ENCODE measurements at places on chromosomes 3 and 15.

- H3K27me3 ChIP-seq, result no peaks in the 10 kb centered on the region
- H3K4me1 ChIP-seq, result no peaks in the 10 kb centered on the region
- no peak overlapping the region for H3K4me3 ChIP-seq
- no peak for DNase-seq
- H3K27ac ChIP-seq, result no peak overlapping the region
These were observed 25.9 kb downstream of the ETFA start for GRCh38 chr15:76285241-76285825.

- DNase-seq, result no peak
- no peak overlapping the region for H3K4me3 ChIP-seq
- no peak overlapping the region for H3K27ac ChIP-seq
- H3K4me1 ChIP-seq, result no peaks in the 10 kb centered on the region
- H3K27me3 ChIP-seq, result no peaks in the 10 kb centered on the region
- peaks cover 40% of the 10 kb centered on the region for H3K36me3 ChIP-seq
These were observed 139.7 kb downstream of the SNRPN start for GRCh38 chr15:25094519-25094918.

DNA sequence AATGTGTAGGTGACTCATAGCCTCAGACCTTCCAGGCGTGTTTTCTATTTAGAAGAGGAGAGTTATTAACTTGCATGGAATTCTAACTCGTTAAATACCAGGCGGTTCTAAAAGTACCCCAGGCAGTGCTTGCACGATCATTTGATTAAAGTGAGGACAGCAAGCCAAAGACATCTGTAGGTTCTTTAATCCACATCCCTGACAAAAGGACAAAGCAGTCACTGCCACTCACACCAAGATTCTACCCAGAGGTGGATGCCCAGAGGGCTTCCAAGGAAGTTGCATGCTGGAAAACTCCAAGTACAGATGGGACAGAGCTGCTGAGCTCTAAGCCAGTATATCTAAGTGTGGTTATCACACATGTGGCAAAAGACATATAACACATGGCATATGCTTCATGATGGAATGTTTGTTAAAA, 372.1 kb downstream of the ROBO2 start:
- peaks cover 3% of the 10 kb centered on the region for H3K4me1 ChIP-seq
- no peak overlapping the region for H3K4me3 ChIP-seq

- no peaks in the 10 kb centered on the region for H3K4me1 ChIP-seq
- no peak for DNase-seq
- H3K27ac ChIP-seq, result no peak overlapping the region
- no peaks in the 10 kb centered on the region for H3K36me3 ChIP-seq
- H3K4me3 ChIP-seq, result no peak overlapping the region
- no peaks in the 10 kb centered on the region for H3K27me3 ChIP-seq
These were observed 43.6 kb upstream of the CTSH start for GRCh38 chr15:78988361-78988911.

GRCh38 chr15:66901336-66902100, 163.9 kb upstream of the SMAD3 start:
- peaks cover 14% of the 10 kb centered on the region for H3K27me3 ChIP-seq
- H3K4me1 ChIP-seq, result no peaks in the 10 kb centered on the region
- H3K27ac ChIP-seq, result no peak overlapping the region
- DNase-seq, result no peak
- no peaks in the 10 kb centered on the region for H3K36me3 ChIP-seq
- no peak overlapping the region for H3K4me3 ChIP-seq

DNA sequence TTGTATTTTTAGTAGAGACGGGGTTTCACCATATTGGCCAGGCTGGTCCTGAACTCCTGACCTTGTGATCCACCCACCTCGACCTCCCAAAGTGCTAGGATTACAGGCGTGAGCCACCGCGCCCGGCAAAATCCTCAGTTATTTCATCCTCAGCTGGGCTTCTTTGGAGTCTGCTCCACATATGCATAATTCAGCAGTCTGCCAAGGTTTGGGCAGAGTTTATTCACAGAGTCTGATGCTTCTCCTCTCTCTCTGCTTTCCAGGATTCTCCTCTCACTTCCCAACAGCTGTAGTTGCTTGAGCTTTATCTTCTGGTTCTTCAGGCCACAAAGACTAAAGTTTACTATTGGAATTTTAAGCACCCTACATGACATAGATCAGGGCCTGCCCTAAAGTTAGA, 8.2 kb downstream of the ZNF106 start:
- H3K27ac ChIP-seq, result no peak overlapping the region
- H3K36me3 ChIP-seq, result peaks cover 4% of the 10 kb centered on the region
- no peaks in the 10 kb centered on the region for H3K27me3 ChIP-seq

- H3K4me3 ChIP-seq, result peak overlapping the region; percentile 29
- H3K27ac ChIP-seq, result no peak overlapping the region
- H3K27me3 ChIP-seq, result no peaks in the 10 kb centered on the region
- no peaks in the 10 kb centered on the region for H3K36me3 ChIP-seq
- no peak for DNase-seq
- H3K4me1 ChIP-seq, result peaks cover 5% of the 10 kb centered on the region
These were observed 700 bp upstream of the EDEM1 start for GRCh38 chr3:5186858-5187155.
